ENCODE measurements at places on chromosomes 6 and 20.
A peak's percentile ranks its signal among the peaks of the same experiment; 100 is the strongest.

DNA sequence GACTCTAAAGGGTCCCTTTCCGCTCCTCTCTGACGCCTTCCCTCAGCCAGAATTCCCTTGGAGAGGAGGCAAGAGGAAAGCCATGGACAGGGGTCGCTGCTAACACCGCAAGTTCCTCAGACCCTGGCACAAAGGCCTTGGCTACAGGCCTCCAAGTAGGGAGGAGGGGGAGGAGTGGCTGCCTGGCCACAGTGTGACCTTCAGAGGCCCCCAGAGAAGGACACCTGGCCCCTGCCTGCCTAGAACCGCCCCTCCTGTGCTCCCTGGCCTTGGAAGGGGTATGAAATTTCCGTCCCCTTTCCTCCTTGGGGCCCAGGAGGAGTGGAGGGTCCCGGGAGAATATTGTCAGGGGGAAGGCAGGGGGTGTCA, 2.7 kb downstream of the VEGFA start:
- no peak for DNase-seq

- DNase-seq = no peak
Observed at GRCh38 chr20:21555470-21556120, 41.7 kb upstream of the NKX2-2 start.

DNA sequence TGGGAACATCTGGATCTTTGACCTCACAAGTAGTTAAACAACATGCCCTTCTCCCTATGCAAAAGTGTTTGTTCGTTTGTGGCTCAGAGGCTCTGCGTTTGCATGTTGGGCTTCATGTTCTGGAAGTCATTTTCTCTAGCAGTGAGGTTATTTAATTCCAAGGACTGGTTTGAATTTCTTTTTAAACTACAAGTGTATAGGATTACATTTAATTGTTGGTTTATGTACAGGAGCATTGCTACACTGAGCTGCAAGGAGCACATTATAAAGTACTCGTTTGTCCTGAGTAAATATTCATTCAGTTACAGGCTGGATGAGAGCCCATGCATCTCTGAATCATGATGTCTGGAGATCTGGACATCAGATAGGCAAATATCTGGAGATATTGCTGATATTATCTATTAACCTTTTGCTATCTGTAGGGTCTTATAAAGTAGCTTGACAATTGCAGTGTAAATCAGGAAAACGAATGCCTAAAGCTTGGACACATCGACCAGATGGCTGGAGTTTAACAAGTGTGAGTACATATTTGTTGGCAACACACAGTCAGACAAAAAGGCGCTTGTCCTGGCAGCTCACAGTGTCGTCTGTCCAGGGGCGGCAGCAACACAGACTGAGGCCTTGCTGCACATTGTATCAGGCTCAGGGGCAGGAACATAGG, 84.6 kb downstream of the PDE7B start:
- peak; percentile 40 for DNase-seq

GRCh38 chr6:126307849-126308248, 32.1 kb upstream of the CENPW start:
- no peak for DNase-seq

GRCh38 chr20:49446080-49446479, 36.4 kb downstream of the KCNB1 start:
- DNase-seq = no peak

DNA sequence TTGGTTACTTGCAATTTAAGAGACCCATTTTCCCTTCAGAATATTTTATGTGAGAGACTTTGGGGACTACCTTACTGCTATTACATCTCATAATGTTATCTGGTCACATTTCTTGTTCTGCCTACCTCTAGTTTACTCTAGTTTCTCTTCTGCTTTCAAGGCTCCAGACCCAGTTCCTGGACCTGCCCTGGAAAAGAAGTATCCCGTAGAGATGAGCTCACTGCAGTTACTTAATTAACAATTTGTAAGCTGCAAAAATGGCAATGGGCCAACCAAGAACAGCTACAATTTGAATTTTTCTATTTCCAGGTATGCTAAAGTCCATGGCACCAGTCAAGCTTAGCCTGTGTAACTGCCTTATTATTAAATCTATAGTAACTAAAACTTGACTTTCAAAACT, 25.0 kb downstream of the TAB2 start:
- no peak for DNase-seq

- no peak for DNase-seq
Observed at GRCh38 chr6:168703990-168704389, 263.0 kb downstream of the SMOC2 start.

DNA sequence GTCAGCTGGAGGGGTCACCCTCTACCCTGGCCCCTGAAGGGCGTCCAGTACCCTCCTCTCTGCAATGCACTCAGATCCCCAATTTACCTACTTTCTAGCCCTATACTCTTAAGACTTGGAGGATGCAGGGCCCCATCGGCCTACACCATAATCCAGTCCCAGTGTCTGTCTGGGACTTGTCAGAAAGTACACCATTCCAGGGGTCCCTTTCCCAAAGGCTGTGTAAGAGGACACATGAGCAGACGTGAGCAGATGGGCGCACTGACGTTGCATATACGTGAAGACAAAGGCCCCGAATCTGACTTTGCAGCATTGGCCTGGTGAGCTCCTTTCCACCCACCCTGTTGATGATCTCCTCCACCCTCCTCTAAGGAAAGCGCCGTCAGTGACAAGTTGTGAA, 20.9 kb upstream of the SMOC2 start:
- DNase-seq = no peak

DNA sequence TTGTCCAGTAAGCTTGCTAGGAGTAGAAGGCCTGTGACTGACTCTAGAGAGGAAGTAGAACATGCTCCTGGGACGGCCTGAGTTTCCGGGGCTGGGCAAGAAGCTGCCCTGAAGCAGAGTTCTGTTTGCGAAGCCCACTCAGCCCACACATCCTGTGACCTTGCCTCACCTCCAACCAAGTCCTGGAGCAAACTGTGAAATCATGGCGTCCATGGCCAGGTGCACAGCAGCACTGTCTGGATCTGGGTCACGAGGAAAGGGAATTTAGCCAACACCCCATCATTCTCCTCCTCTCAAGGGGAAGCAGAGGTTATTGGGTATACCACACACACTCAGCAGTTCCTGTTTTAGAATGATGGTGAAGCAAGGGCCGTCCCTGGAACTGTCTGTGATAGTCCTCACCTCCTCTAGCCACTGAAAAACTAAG, 87.5 kb downstream of the CRYBG1 start:
- no peak for DNase-seq

DNA sequence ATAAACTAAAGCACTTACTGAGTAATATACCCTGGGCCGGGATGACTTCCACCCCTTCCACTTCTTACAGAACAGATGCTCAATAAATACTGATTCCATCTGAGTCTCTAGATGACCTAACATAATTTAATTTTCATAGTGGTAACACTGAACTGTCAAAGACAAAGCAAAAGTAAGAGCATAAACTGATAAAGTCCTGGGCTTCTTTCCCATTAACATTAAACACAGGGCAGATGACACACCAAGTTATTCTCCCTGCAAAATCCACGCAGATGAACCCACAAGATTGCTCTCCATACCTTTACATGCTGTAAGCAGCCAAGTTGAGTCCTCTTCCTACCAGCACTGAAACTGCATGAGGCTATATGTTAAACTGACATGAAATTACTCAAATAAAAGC, 27.1 kb downstream of the AGPAT4 start:
- no peak for DNase-seq

GRCh38 chr6:13553646-13554045, 20.8 kb upstream of the SIRT5 start:
- no peak for DNase-seq

GRCh38 chr6:167140589-167141474, 16.9 kb downstream of the GPR31 start:
- no peak for DNase-seq

DNA sequence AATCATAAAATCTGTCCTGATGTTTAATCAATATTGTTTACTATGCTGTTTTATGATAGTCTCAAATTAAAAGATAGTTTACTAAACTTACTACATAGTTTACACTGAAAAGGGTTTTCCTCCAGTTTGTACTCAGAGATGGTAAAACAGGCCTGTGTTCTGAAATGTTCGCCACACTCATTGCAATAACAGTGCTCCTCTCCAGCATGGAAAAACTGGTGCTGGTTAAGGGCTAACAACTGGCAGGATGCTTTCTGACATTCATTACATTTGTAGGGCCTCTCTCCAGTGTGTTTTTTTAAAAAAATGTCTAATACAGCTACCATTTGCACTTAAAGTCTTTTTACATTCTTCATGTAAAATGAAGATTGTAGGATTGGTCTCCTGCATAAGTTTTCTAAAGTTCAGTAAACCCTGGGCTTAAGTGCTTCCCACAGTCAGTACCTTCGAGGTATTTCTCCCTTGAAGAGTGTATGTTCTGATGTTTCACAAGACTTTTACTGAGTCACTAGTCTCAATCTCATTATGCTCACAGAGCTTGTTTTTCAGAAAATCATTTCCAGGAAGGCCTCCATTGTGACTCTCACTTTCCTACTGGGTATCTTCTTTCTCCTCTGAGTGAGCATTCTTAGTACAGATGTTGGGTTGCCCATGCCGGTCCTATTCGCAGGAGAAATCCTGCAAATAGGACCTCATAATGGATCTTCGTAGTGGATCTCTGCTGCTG, 8.7 kb upstream of the ZSCAN12 start:
- DNase-seq = no peak

- DNase-seq = peak; percentile 44
Observed at GRCh38 chr6:34063651-34064050, 82.2 kb downstream of the GRM4 start.

GRCh38 chr6:105235155-105235554, 55.3 kb upstream of the POPDC3 start:
- DNase-seq = no peak

DNA sequence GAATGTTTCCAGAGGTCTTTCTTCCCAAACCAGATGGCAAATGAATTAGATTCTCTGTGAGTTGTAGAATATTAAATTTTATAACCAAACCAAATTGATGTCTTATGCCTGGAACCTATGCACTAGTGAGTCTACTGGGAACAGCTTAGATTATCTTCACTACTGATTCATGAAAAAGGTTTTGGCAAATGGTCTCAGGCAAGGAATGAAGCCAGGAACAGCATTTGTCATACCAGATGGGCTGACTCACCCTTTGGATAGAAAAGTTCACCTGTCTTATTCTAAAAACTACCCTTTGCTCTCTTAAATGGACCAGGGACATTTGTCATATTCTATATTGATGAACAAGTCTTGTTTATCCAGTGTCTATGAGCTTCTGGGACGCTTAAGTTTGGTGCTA, 135.4 kb upstream of the ECI2 start:
- peak; percentile 76 for DNase-seq

- DNase-seq = no peak
Observed at GRCh38 chr6:79377047-79377446, 142.6 kb upstream of the HMGN3 start.

- DNase-seq = no peak
Observed at GRCh38 chr6:135088818-135089809, 34.5 kb upstream of the HBS1L start.

- DNase-seq = no peak
Observed at GRCh38 chr6:111150577-111150976, 63.3 kb downstream of the SLC16A10 start.

DNA sequence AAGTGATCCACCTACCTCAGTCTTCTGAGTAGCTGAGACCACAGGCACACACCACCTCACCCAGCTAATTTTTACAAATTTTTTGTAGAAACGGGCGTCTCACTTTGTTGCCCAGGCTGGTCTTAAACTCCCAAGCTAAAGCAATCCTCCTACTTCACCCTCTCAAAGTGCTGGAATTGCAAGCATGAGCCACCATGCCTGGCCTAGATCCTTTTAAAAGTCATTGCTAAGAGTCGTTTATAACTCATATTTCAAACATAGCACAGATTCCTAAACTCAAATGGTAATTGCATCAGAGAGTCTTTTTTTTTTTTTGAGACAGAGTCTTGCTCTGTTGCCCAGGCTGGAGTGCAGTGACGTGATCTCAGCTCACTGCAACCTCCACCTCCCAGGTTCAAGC, 7.7 kb upstream of the SAMHD1 start:
- DNase-seq = no peak

- peak; percentile 71 for DNase-seq
Observed at GRCh38 chr6:157989541-157990289, 8.1 kb downstream of the SYNJ2 start.

DNA sequence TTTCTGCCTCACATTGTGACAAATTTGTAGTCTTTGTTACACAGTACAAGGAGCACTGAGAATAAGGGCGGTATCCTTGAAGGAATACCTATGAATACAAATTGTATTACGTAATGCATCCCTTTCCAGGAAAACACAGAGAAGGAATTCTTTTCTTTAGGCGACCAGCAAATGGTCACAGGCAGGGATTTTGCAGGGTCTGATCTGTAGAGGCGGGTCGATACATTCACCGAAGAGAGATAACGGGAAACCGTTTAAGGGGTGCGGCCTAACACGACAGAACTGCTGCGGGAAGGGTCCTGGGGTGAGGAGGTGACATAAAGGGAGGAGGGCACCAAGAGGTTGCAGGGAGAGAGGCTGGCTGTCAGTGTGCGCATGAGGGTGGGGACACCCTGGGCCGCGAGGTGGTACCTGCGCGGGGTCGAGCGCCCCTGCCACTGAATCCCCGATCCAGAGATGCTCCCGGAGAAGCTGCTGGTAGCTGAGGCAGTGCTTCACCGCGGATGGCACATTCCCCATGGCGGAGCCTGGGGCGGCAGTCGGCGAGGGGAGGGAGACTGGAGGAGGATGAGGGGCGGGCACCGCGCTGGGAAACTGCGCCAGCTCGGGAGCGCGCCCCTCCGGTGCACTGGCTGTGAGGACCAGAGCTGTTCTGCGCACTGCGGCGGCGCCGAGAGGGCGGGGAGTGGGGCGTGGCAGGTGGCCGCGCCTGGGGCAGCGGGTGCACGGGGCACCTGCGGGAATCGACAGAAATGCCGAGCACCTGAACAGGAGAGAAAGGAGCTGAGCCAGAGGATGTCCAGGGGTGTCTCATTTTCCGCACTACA, at the start of gene HMGCLL1:
Gene HMGCLL1 (minus strand): TSS at position 656 of the 827 bp plus-strand sequence. CDS start 137 bp downstream, at position 519.
- DNase-seq = no peak

DNA sequence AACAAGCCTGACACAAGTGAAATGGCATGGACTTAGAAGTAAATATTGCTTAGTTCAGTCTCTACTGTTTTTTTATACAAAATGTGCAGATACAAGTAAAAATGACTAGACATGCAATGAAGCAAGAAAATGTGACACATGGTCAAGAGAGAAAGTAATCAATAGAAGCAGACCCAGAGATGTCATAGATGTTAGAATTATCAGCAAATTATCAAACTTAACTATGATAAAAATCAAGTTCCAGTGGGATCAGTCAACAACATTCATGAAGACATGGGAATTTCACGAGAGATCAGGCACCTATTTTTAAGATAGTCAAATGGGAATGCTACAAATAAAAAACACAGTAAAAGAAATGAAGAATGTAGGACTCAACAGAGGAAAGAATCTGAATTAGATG, 267.0 kb downstream of the SLC35F1 start:
- no peak for DNase-seq

- DNase-seq = no peak
Observed at GRCh38 chr6:167435209-167435728, 110.4 kb downstream of the TTLL2 start.

GRCh38 chr20:56579301-56579710, 46.3 kb downstream of the FAM209B start:
- no peak for DNase-seq
